ENCODE measurements at places on chromosomes 4 and X.

GRCh38 chr4:166252487-166253402, 379.7 kb downstream of the TLL1 start:
- DNase-seq, result no peak

- no peak for DNase-seq
These were observed 982.4 kb upstream of the HS3ST1 start for GRCh38 chr4:12411072-12411471.

DNA sequence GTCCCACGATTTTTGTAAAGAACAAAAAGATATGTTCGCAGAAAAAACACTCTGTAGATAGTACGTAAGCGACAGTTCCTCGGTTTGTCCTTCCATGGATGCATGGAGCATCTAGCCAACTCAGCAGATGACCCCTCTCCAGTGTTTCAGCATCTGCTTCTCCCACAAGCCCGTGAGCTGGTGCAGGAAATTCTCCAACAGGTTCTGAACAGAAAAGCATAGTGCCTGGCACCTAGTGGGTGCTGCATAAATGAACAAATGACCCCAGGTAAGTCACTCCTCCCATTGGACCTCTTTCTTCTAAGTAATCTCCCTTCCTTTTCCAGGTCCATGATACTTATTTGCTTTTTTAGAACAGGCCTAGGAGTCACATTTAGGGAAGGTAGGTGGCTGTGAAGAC, 966 bp upstream of the KIAA0232 start:
- no peak for DNase-seq

DNA sequence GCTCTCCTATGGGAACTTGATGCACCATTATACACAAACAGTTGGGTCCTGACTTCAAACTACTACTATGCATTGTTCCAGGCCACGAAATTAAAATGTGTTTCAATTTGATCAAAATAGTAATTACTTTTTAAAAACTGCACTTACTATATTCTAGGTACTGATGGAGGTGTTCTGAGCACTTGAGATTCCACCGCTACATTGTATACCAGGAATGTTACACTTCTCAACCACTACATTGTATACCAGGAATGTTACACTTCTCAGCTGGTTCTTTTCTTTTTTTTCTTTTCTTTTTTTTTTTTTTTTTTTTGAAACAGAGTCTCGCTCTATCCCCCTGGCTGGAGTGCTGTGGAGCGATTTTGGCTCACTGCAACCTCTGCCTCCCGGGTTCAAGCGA, 77.9 kb downstream of the ELOVL6 start:
- DNase-seq, result no peak

DNA sequence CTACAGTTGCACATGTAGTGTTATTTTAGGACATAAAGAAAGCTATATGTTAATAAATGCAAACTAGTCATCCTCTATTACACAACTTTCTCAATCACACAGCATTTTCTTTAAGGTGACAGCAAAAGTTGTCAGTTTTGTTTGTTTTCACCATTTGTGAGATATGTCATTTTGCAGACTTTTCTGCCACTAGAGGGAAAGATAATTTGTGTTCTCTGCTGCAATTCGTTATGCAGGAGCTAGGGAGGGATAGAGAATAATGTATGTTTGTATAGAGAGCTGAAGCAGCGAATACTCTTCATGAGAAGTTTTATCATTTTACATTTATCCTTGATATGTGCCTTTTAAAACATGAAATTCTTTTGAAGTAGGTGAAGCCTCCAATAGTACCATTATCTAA, 670.6 kb upstream of the ATOH1 start:
- DNase-seq, result no peak

- no peak for DNase-seq
These were observed 153.4 kb downstream of the BMPR1B start for GRCh38 chr4:94911106-94911505.

DNA sequence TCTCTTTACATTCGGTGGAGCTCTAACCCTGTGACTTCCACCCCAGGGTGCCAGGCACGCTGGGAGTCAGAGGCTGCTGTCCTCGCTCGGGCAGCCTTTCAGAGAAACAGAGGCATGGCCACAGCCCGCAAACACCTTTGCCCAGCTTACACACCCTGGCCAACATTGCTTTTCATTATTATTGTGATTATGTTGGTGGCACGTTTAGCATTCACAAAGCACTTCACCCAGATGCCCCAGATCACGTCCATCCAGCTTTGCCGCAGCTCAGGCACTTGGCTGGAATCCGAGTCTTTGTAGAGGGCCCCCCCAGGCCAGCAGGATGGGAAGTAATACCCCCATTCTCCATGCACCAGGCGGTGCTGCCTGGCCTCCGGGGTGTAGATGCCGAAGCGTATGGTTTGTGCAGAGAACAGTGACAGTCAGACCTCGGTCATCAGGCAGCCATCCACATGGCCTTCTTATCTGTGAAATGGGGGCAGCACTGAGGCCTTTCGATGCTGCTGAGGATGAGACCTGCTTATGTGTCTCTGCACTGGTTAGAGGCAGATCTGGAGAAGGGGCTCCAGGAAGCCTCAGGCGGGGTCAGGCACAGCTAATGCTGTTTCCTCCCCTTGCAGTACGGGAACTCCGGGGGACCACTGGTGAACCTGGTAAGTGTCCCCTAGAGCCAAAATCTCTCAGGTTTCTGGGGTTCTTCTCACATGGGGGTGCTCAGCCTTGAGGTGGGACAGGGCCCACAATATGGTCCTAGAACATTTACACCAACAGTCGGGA, 22.3 kb downstream of the HTRA3 start:
- DNase-seq, result no peak
